ENCODE measurements at places on chromosomes 5 and 9.

GRCh38 chr5:117103703-117104102 lies 529.1 kb upstream of the SEMA6A start:
- DNase-seq: no peak

GRCh38 chr9:95206143-95206542 lies 111.4 kb downstream of the FANCC start:
- DNase-seq: no peak

GRCh38 chr9:73260506-73260905 lies 108.8 kb downstream of the ANXA1 start:
- DNase-seq: no peak

DNA sequence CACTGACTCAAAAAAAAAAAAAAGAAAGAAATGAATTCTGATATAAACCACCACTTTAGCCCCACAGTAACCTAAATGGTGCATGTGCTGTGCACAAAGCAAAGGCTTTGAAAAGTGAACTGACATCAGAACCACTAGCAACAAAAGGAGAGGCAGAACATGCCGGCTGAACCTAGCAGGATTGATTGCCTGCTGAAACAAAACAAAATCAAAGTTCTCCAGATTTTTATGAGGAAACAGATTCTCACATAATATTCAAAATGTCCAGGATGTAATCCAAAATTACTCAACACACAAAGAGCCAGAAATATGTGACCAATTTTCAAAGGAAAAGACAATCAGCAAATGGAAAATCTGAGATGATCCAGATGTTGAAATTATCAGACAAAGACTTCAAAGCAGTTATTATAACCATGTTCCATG lies 37.9 kb downstream of the UBTD2 start:
- DNase-seq: no peak

GRCh38 chr9:77156646-77157371 lies 20.5 kb upstream of the VPS13A start:
- DNase-seq: no peak

GRCh38 chr5:40171971-40172370 lies 507.7 kb upstream of the PTGER4 start:
- no peak for DNase-seq

- no peak for DNase-seq
Observed at GRCh38 chr5:138148811-138149210, 9.6 kb upstream of the NME5 start.

DNA sequence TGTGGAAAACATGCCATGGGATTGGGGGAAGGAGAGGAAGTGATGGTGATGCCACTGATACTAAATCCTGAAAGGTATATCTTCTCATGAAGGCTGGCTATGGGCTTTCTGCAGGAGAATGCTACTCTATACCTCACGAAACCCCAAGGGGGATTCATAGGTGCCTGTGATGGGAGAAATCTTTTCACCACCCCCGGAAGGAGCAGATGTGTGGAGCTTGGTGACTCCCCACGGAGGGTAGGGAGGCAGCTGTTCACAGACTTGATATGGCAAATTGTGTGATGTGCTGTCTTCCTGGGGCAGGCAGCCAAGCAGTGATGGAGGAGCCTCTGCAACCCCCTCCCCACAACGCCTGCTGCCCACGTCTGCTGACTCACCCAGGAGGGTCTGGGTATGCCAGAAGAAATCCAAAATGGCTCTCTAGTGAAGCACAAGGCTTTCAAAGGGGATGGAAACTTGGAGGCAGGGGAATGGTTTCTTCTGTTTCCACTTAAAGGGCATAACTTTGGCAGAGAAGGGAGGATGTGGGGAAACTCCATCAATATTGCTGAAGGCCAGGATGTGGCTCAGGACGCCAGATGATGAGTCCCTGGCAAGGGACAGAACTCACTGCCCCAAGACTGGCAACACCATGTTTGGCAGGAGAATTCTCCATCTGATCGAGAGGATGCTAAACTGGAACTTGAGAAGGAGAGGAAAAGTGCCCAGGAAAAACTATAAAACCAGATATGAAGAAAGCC lies 188.3 kb downstream of the GABBR2 start:
- DNase-seq: no peak

- DNase-seq: no peak
Observed at GRCh38 chr9:107700847-107701246, 211.3 kb upstream of the KLF4 start.

GRCh38 chr9:72396247-72397091 lies 31.5 kb upstream of the ZFAND5 start:
- DNase-seq: no peak

GRCh38 chr9:116812231-116813030 lies 125.3 kb downstream of the TRIM32 start:
- no peak for DNase-seq

GRCh38 chr5:135966165-135966564 lies 11.4 kb upstream of the LECT2 start:
- DNase-seq: no peak

DNA sequence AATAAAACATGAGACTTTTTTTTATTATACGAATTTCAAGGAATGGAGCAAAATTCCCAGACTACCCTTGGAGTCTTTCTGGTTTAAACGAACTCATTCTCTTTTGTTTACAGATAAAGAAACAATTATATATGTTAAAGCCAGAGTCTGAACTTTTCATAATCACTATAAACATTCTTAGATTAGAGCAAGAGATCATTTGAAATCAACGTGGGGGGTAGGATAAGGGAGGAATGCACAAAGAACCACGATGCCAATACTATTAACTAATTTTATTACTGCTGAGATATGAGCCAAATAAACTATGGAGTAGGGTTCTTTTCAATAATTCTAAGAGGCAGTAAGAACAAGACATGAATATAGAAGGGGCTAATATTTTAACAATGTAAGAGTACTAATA lies 148.0 kb upstream of the FREM1 start:
- DNase-seq: no peak

DNA sequence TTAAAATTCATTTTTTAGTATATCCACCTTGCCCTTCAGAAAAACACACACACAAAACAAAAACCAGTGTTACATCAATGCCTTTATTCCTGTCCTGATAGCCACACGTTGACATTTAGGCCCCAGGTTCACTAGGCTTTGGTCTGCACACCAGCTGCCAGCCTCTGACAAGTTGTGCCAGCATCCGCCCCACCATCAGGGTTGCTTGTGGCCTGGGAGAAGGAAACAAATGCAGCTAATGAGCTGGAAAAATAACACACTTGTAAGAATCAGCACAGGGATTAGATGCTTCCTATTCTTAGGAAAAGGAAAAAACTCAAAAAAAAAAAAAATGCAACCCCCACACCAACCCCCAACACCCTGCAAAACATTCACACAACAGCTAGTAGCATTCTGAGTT lies 404.0 kb upstream of the GRIA1 start:
- DNase-seq: no peak

DNA sequence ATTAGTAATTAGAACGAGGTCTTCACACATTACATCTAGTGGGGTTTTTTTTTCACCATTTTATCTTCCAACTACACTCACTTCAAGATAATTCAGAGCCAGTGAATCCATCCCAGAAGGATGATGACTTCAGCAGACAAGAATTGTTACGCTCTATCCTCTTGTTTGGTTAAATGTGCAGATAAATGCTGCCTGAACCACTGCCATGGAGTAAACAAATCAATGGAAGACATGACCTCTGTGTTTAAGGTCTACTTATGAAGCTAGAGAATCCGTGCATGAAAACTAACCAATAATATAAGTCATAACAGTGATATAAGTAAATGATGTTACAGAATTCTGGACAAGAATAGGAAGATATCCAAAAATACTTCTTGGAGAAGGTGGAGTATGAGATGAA lies 602.6 kb downstream of the TLR4 start:
- no peak for DNase-seq

DNA sequence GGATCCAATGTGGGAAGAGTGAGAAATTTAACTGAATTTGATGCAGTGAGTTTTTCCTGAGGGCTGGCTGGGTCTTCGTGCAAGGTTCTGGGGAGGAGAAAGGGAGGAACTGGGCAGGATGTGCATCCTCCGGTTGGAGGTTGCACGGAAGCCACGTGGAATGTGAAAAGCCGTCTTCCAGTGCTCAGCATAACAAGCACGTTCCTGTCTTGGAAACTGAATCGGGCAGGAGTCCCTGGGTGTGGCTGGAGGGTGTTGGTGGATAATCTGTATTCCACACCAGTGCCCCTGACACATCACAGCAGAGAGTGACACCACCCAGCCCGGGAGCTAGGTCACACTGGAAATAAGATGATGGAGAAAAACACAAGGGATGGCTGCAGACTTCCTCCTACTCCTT lies 154.3 kb downstream of the C5orf15 start:
- no peak for DNase-seq

DNA sequence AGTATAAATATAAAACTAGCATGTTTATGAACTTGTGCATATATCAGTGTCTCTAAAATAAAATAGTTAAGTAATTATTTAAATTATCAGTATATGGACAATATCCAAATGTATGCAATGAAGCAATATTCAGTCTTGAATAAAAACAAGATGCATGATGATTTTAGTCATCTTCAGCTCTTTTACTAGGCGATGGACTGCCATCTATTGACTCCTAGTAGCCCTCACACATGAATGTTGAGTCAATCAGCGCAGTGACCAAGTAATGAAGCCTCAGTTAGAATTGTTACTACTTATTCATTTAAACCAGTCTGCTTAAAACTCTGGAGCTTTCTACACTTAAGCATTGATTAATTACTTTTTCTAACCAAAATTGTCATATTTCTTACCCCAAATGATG lies 92.9 kb upstream of the GRHPR start:
- peak; percentile 6 for DNase-seq

- DNase-seq: no peak
Observed at GRCh38 chr9:87386490-87387025, 111.1 kb upstream of the DAPK1 start.

DNA sequence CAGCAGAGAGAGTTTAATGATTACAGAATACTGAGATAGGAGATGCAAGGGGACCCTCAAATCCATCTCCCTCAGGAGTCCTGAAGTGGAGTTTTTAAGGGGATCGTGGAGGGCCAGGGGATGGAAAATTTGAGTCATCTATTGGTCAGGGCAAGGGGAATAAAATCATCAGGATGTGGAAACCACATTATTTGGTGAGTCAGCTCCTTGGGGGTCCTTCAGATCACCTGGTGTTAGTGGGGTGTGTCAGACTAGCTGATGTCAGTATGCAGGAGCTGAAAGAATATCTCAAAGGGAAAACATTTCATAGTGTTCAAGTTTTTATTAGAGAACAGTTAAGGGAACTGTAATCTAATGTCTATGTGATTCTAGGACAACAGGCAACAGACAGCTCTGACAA lies 183.0 kb upstream of the FTMT start:
- DNase-seq: no peak

GRCh38 chr9:82164159-82164558 lies 175.6 kb downstream of the SPATA31D1 start:
- no peak for DNase-seq

DNA sequence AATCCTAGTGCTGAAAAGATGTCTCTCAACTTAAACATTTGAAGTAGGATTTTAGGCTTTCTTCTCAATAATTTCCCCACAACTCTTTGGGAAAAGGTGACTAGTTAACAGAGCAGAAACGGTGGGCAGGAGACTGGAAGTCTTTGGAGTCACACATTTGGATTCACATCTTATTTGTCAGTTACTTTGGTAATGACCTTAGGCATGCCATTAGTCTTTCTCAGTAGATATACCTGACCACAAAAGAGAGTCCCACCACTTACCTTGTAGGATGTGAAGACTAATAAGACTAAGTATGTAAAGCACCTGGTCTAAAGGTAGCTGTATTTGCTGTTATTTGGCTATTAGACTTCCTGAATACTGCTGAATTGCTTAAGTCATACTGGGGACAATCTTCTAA lies 35.4 kb downstream of the DAP start:
- DNase-seq: no peak

DNA sequence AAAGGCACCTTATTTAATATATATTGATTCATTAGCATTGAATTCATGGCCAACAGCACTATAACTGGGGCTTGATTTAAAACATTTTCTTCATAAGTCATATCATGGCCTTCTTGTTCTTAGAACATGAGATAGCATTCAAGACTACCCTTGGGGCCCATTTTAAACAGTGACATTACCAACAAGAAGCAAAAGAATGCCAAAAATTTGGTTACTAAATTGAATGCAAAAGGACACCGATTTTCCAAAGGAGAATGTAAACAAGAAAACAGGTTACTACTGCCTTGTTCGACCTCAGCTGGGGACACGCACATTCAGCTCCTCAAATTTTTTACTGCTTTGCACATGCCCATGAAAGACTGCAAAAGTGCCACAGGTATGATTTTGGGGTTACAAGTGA lies 219.4 kb upstream of the TLE4 start:
- no peak for DNase-seq

- DNase-seq: no peak
Observed at GRCh38 chr5:162268694-162269481, 201.3 kb downstream of the GABRG2 start.

GRCh38 chr5:77881528-77881927 lies 105.4 kb upstream of the TBCA start:
- no peak for DNase-seq

DNA sequence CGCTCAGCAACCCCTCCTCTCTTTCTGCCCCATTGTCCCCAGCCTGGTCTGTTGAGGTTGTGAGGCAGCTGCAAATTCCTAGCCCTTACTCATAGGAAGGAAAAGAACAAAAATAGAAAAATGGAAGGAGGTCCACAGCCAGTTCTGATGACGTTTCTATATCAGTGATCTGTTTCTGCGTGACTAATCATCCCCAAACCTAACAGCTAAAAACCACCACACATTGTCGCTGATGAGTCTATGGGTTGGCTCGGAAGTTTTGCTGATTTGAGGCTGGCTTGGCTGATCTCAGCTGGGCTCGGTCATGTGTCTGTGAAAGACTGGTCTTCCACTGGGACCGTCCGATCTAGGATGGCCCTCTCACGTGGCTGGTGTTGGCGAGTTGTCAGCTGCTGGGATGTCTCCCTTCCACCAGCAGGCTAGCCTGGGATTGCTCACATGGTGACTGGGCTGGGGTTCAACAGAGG lies 200.6 kb upstream of the ZNF618 start:
- no peak for DNase-seq

- DNase-seq: no peak
Observed at GRCh38 chr5:128667751-128668150, 129.7 kb upstream of the FBN2 start.

- no peak for DNase-seq
Observed at GRCh38 chr5:111937094-111937493, 180.1 kb upstream of the NREP start.

DNA sequence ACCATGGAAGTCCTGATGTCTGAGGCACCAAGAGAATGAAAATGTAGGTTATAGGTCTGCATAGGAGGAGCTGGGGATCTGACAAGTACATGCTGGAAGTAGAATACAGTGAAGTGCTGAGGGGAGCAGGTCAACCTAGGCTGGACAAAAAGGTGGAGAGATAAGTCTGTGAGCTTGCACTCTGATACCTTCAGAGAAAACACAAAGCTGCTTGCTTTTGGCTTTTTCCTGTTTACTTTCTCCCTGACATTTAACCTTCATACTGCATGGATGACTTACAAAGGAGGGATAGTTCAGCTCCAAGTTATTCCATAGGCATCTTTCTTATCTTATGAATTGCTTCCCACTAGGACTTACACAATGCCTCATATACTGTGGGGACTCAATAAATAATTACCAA lies 256.7 kb upstream of the NREP start:
- no peak for DNase-seq

- DNase-seq: no peak
Observed at GRCh38 chr5:103724271-103724670, 161.7 kb upstream of the NUDT12 start.

- no peak for DNase-seq
Observed at GRCh38 chr5:125874057-125874456, 549.2 kb upstream of the GRAMD2B start.

GRCh38 chr5:56386046-56386445 lies 152.9 kb upstream of the ANKRD55 start:
- DNase-seq: no peak

- no peak for DNase-seq
Observed at GRCh38 chr9:93814077-93814956, 140.8 kb downstream of the BARX1 start.
